Stimulated activated CD4-positive, alpha-beta T cell treated with anti-CD3 and anti-CD28 coated beads, Interleukin-4, amount 100 ng/mL, for 4 hours (primary cell): ENCODE measurements at places on chromosomes 13 and 19.

GRCh38 chr13:40456979-40457553, 209.4 kb downstream of the FOXO1 start:
- no peak for DNase-seq

- no peak for DNase-seq
These were observed 71.8 kb downstream of the TRPM4 start for GRCh38 chr19:49229416-49229815.

- no peak for DNase-seq
These were observed 9.3 kb downstream of the ZNF582 start for GRCh38 chr19:56383826-56384605.

GRCh38 chr19:44680536-44680935, 9.3 kb downstream of the CEACAM19 start:
- no peak for DNase-seq

DNA sequence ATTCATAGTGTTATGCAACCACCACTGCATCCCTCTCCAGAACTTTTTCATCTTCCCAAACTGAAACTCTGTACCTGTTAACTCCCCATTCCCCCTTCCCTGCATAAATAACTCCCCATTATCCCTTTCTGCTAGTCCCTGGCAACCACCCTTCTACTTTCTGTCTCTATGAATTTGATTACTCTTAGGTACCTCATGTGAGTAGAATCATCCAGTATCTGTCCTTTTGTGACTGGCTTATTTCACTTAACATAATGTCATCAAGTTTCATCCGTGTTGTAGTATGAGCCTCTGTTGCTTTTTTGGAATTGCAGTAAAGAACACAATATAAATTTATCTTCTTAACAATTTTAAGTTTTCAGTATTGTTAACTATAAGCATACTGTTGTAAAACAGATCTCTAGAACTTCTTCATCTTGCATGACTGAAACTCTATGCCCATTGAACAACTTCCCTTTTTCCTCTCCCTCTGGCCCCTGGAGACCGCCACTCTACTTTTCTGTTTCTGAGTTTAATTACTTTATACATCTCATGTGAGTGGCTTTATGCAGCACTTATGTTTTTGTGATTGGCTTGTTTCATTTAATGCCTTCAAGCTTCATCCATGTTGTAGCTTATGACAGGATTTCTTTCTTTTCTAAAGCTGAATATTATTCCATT, 87.3 kb upstream of the ABCC4 start:
- DNase-seq, result no peak

DNA sequence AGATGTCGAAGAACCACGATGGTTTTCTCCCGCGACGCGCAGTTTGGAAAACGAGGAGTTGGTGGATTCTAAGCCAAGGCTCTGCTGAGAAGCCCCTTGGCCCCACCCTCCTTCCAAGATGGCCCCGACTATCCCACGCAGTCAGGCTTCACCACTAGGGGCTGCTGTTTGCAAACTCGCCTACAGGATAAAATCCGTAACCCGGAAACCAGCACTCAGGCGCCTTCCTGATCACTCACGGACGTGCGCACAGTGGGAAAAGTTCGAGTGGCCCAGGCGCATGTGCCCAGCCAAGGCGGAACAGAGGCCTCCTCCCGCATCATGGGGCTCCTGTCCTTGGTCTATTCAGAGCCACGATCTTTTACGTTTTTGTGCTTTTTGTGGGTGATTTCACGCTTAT, 19.2 kb upstream of the UQCR11 start:
- DNase-seq, result peak; percentile 46

GRCh38 chr13:111610879-111611278, 290.4 kb downstream of the TEX29 start:
- no peak for DNase-seq

DNA sequence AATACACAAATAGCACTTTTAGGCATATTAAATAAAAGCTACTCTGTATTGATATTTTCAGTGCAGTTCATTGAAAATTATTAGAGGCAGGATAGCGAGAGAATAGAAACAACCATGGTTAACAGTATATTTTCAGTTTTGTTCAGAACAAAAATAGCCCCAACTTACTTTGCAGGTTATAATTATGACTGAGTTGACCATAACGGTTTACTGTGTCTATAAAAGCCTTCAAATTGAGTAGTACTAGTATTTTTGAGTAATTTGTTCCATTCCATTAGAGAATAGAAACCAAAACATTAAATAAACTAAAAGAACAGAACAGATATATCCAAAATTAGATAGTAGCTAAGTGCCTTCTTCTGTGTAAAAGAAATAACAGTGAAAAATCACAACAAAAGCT, 1108.4 kb upstream of the PCDH20 start:
- DNase-seq, result no peak

- DNase-seq, result no peak
These were observed 47.4 kb upstream of the MYCBP2 start for GRCh38 chr13:77374339-77374738.

- no peak for DNase-seq
These were observed 12.2 kb upstream of the HTR2A start for GRCh38 chr13:46909042-46909441.

DNA sequence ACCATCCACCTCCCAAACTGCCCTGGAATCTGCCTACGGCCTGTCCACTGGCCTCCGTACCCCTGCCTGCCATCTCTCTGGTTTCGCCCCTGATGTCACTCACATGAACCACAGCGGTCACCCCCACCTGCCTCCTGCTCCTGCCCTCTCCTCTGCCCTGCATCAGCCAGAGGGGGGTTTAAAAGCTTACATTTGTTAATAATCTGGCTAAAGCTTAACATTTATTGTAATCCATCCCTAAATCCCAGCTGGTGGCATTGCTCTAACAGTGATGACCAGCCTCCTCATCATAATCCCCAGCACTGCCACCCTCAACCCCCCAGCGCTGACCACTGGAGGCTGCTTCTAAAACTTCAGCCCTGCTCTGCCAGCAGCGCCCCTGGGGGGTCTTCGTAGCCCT, 38.9 kb downstream of the DNM2 start:
- no peak for DNase-seq

GRCh38 chr19:19425170-19425875, 19.8 kb downstream of the GATAD2A start:
- DNase-seq, result no peak

- DNase-seq, result no peak
These were observed 93.2 kb downstream of the FRY start for GRCh38 chr13:32124743-32125142.

GRCh38 chr19:45668342-45668871, 386 bp downstream of the GIPR start:
- peak; percentile 57 for DNase-seq

GRCh38 chr19:45931055-45931454, 16.5 kb upstream of the NANOS2 start:
- DNase-seq, result no peak

- DNase-seq, result no peak
These were observed 5.1 kb downstream of the IGFLR1 start for GRCh38 chr19:35736913-35737886.

DNA sequence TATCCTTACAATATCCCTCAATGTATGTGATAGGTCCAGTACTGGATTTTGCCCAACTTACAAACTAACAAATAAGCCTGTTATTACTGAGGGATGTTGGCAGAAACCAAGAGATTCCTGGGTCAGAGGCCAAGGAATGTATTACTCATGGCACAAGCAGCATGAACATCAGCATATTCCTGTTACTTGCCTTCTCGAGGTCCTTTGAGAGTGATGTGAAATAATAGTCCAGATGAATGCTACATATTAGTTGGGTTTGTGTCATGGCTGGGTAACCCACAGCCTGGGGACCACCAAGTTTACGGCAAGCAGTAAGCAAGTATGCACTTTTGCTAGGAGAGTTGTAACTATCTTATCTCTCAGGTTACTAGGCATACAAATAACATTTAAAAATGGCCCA, 384.5 kb upstream of the GPC6 start:
- DNase-seq, result no peak

DNA sequence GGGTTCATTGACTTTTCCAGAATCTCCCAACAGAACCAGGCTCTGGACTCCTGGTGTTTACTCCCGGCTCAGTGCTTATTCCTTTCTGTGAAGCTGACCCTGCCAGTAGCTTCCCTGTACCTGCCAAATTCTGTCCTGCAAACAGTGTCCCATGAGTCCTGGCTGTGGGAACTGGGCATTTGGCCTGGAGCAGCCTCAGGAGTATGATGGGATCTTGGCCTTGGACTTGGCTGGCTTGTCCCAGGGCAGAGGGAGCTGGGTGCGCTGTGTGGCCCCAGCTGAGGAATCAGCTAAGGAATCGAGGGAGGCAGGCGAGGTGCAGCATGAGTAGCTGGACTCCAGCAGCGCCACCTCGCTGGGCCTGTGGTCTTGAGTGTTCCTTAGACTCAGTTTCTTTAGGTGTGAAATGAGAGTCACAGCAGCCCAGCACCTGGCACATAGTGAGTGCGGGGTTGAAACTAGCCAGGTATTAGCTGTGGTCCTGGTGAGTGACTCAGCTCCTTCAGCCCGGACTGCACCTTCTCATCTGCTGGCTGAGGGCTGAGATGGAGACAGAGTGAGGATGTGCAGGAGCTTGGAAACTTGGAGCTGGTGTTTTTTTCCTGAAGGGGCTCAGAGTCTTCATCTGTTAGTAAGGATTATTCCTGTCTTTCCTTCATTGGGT, 10.4 kb downstream of the CLASRP start:
- no peak for DNase-seq

GRCh38 chr13:22765547-22765946, 415.2 kb upstream of the SGCG start:
- no peak for DNase-seq

DNA sequence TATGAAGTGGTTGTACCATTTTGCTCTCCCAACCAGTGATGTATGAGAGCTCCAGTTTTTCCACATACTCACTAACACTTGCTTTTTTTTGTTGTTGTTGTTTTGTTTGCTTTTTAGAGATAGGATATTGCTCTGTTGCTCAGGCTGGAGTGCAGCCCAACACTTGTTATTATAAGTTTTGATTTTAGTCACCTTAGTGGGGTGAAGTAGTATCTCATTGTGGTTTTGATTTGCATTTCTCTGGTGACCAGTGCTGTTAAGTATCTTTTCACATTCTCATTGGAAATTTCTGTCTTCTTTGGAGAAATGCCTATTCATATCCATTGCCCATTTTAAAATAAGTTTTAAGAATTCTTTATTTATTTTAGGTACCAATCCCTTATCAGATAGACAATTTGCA, 31.3 kb downstream of the CYP4F22 start:
- DNase-seq, result no peak
